ENCODE measurements at places on chromosomes 7 and 10. TPM values are rescaled to one million over a fixed set of nuclear protein-coding genes. Genes with fewer than 3 reads are reported as not detected.

- no peak for DNase-seq
Observed at GRCh38 chr7:3140834-3141233, 97.2 kb upstream of the CARD11 start.

Gene CRHR2
- total RNA-seq: 0.21 TPM

Gene SLC39A12
- not detected for total RNA-seq

Gene CNPY1
- not detected for total RNA-seq

Gene CALN1
- 1.6 TPM for total RNA-seq

DNA sequence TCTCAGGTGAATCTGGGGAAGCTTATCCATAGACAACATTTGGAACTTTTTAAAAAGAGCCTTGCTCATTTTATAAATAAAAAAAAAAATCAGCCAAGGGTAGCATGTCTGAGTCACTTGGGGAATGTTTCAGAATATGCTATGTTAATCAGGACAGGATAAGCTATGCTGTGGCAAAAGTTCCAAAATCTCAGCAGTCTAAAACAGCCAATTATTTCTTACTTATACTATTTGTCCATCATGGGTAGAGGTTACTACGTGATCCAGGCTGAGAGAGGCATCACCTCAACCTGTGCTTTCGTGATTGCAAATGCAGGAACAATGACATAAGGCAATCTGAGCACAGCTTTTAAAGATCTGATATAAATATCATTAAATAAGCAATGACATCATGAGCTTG, 6.5 kb downstream of the SLC13A1 start:
- no peak for DNase-seq

Gene CEP55
- total RNA-seq: 7.4 TPM

GRCh38 chr10:34320265-34320664, 494.8 kb downstream of the PARD3 start:
- no peak for DNase-seq

- no peak for DNase-seq
Observed at GRCh38 chr7:30907527-30908267, 4.0 kb upstream of the AQP1 start.

GRCh38 chr10:32995751-32996150, 37.7 kb upstream of the ITGB1 start:
- no peak for DNase-seq

Gene PSD
- 7.8 TPM for total RNA-seq
